ENCODE measurements at places on chromosomes 16 and 17.

DNA sequence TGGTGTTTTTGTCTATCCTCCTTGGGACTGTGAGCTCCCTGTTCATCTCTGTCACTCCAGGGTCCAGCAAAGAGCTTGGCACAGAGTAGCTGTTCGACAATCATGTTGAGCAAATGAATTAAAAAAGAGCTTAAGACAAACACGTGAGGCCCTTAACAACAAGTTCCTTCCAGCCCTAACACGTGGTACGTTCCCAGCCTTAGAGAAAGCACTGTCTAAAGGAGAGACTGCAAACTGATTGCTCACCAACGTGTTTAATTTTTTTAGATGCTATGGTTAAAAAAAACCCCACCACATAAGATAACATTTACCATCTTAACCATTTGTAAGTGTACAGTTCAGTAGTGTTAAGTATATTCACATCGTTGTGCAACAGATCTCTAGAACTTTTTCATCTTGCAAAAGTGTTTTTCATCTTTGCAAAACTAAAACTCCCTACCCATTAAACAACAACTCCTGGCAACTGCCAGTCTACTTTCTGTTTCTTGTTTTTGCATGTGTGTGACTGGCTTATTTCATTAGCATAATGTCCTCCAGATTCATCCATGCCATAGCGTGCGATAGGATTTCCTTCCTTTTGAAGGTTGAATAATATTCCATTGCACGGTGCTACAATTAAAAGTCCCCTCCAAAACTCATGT lies 28.2 kb downstream of the LAT start:
- DNase-seq = no peak

DNA sequence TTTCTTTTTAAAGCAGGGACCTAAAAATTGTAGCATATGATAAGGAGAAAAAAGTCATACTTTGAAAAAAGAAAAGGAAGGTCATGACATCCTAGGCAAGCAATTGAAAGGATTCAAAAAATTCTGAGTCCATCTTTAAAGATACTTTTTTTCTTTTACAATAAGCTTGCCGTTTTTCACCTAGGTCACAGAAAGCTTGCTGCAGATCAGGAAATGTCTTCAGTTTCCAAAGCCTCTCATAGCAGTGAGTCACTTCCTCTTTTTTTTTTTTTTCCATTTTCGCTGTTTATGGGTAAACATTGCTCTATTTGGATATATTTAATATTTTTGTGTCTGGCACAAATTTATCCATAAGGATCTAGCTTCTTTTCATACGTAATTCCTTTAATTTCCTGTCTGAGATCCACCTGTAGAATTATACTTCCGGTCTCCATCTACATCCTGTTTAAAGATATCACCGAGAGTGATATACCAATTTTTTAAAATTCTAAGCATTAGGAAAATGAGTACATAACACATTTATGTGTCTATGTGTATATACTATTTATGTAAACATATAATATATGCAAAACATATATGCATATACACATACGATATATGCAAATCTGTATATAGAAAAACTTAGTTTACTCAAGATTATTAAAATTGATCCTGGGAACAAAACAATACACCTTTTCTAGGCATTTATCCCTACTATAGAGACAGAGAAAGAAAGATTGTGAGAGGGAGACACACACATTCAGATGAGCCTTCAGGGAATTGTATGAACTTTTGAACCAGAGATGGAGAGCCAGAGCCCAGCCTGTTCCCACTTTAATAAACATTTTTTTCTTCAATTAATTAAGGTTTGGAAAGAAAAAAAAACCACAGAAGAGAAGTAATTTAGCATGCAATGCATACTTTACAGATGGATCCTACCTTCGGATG lies 134.4 kb downstream of the SKAP1 start:
- peak; percentile 5 for DNase-seq

GRCh38 chr16:53840456-53840855 lies 136.5 kb downstream of the FTO start:
- no peak for DNase-seq

GRCh38 chr16:89143201-89143741 lies 28.3 kb upstream of the CDH15 start:
- no peak for DNase-seq

DNA sequence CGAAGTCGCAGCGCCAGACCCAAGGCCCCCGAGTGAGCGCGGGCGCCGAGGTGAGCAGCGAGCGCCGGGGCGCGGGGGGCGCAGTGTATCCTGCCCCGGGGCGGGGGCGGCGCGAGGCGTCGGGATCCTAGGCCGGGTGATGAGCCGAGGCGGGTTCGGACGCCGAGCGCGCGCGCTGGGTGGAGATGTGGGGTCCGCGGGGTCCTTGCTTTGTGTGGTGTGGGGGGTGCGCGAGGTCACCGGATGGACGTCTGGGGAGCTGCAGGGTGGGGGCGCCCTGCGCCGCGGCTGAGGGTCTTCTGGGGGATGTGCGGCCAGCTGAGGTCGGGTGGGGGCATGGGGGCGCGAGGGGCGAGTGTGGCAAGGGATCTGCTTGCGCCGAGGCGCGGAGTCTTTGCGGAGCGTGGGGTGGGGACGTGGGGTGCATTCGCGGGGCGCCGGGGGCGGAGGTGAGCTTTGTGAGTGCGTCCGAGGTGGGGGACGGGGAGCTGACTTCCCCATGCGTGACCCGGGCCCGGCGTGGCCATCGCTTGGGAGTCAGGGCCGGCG lies 560 bp downstream of the RAI1 start:
- peak; percentile 66 for DNase-seq

DNA sequence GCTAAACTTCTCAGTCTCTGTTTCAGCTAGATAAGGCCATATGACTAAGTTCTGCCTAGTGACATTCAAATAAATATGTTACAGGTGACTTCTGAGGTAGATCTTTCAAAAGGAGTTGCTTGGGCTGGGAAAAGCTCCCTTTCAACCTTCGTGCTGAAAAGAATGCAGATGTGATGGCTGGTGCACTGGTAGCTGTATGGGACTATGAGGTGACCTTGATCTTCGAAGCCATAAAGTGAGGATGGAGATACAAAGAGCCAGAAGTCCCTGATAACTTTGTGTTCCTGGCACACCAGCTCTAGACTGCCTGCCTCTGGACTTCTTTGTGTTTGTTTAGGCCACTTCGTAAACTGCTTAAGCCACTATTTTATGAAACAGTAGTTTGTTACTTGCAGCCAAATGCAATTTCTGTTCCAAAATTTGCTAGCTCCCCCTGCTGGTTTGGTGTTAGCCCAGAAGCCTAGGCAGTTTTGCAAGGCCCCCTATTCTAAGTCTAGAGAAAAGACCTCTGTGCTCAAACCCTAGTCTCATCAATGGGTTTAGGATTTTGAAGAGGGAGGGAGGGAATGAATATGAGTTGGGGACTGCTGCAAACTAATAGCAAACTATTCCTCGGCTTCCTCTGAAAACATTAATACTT lies 23.3 kb upstream of the ERCC4 start:
- DNase-seq = no peak

DNA sequence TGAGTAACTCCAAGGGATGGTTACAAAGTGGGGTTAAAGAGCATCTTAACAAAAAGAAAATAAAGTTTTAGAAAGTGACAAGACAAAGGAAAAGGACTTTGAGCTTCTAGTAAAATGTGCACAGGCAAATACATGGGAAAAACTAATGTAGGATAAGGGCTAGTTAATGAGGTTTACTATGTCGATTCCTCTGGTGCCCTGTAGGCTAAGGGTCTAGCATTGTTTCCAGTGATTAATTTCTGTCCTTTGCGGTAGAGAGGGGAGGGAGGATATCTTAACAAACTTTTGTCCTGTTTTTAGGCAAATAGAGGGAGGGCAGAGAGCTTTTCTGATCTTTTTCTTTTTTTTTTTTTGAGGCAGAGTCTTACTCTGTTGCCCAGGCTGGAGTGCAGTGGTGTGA lies 96.6 kb upstream of the SIAH1 start:
- DNase-seq = no peak

DNA sequence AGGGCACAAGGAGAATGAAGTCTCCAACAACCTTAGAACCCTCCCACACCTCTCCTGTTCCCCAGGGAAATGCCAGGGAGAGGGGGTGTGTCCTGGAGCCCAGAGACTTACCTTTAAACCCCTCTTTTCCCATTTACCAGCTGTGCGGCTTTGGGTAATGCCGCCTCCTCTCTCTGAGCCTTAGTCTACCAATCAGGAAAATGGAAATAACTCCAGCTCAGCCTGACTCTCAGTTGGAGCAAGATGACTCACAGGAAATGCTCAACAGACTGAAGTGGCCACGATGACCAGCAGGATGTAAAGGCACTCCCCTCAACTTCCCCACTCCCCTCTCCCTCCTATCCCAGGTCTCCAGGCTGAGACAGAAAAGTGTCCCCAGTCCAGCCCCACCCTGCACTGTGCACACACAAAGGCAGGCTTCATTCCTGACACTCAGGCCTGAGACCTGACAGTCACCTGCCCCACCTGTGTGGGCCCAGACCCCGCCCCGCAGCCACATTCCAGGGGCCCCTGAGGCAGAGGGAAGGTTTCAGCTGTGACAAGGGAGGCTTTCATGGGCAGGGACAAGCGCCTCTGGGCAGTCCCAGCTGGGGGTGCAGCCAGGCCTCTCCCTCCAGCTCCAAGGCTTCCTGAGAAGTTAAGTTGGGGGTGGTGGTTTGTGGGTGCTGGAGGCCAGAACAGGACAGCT lies 3.0 kb upstream of the KRT15 start:
- peak; percentile 95 for DNase-seq

GRCh38 chr16:86029131-86029741 lies 130.3 kb downstream of the IRF8 start:
- DNase-seq = peak; percentile 25

DNA sequence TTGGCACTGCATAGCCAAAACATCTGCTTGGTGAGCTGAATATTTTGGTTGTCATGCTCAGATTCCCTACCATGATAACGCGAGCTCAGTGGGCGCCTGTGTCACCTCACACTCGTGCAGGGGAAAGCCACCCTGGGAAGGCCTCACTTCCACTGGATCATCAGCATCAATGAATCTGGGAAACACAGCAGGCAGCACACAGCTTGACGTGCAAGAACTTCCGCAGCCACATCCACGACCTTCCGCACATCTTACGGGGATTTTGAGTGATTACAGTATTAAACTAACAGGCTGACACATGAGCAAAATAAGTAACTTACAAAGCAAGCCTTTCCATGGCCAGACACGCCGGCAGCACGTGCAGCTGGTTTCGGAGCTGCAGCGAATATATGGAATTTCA lies 54.7 kb upstream of the FOXF1 start:
- DNase-seq = no peak

- DNase-seq = no peak
Measured at GRCh38 chr17:57002904-57003303, 25.0 kb downstream of the SCPEP1 start.

DNA sequence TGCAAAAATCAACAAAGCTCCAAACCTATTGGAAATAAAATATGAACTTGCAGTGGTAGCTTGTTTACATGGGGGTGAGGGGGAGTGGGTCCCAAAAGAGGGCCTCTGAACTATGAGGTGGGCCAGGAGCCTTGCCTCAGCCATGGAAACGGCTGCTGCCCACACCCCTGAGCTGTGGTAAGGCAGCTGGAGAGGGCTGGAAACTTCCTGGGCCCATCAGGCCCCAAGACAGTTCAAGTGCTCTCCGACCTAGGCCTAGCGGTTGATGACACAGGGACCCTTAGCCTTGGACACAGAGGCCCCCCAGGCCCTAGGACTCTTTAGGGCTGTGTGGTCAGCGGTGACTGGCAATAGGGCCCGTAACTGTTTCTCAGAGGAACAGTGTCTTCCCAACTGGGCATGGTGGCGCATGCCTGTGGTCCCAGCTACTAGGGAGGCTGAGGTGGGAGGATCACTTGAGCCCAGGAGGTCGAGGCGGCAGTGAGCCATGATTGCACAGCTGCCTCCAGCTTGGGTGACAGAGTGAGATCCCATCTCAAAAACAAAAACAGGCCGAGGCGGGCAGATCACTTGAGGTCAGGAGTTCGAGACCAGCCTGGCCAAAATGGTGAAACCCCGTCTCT lies 18.3 kb downstream of the UNC13D start:
- DNase-seq = no peak

- DNase-seq = no peak
Measured at GRCh38 chr16:78155791-78156345, 56.4 kb downstream of the WWOX start.

GRCh38 chr16:21659124-21659523 lies 4.6 kb upstream of the OTOA start:
- no peak for DNase-seq

GRCh38 chr17:50562242-50563091 lies 2.0 kb downstream of the CACNA1G start:
- DNase-seq = no peak

Measured in Daoy (cell line).